Fibroblast of skin of back (primary cell): ENCODE measurements at places on chromosomes 11 and 22.
A peak's percentile ranks its signal among the peaks of the same experiment; 100 is the strongest.

DNA sequence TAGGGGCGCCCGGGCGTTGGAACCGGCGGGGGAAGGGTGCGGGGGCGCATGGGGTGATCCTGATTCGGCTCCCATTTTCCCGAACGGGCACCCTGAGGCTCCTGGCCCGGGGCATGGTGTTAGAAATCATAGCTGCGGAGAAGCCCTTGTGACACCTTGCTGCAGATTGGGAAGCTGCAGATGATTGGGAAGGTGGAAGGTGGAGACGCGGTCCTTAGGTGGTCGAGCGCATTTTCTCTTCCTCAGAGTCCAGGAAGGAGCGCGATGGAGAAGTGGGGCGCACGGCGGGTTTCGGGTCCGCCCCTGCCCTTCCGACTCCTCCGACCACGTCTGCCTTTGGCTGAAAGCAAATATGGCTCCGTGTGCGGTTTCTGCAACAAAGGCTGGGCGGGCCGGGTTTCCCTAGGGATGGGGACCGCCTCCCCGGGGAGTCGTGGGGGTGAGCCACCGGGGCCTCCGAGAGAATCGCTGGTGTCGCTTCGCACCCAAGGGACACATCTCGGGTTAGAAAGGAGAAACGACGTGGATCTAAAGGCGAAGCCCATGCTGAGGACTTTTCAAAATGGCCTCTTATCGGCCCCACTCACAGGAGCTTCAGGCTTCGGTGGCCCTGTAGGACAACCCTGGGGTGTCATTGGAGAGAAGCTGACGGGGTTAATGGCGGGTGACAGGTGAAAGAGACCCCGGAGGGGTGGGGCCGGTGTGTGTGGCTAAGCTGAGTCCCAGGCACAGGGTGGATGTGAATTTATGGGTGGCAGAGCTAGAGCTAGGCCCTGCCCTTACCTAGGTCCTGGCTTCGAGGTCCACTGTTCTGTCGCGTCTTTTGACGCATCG is 707 bp upstream of the FTH1 start:
- no peak for DNase-seq

- no peak for DNase-seq
Measured at GRCh38 chr22:25839755-25840154, 97.8 kb downstream of the MYO18B start.

DNA sequence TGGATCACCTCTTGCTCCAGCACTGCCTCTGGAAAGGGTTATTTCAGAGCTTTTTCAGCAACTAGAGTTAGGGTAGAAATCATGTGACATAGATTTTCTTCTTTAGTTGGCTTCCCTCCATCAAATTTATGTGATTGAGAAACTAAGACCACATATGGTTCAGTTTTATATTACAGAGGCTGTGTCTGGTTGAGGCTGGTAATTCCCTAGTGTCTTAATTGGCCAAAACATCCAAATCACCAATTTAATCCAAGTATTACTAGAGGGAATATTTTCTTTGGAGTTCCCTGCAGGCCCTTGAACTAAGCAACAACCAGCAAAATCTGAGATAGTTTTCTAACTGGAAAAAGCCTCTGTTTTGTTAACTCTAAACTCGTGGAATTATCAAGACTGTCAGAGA is 136.3 kb downstream of the ARHGAP42 start:
- no peak for DNase-seq

- peak; percentile 91 for DNase-seq
Measured at GRCh38 chr11:126929179-126930061, 71.2 kb downstream of the KIRREL3 start.

DNA sequence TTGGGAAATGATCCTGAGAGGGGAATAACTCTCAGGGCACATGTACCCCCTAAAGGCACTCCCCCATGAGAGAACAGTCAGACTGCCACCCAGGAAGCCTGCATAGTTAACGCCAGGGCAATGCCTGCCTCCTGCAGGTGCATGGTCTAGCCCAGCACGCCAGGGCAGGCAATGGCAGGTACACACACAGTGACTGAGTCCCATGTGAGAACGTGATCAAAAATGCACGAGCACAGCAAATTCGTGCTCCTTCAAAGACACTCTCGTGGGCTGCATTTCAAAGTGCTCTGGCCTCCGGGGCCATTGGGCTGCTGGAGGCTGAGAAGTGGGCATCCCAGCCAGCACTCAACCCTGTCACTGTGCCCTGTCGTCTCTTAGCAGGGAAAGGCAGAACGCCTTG is 79.7 kb downstream of the SHANK2 start:
- DNase-seq: no peak

DNA sequence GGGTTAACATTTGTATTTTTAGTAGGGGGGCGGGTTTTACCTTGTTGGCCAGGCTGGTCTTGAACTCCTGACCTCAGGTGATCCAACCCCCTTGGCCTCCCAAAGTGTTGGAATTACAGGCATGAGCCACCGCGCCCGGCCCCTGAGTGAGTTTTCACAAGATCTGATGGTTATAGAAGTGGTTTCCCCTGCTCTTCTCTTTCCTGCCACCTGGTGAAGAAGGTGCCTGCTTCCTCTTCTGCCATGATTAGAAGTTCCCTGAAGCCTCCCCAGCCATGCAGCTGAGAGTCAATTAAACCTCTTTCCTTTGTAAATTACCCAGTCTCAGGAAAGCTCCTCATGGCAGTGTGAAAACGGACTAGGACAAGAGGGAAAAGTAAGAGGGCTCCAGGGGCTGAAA is 259.1 kb upstream of the PLET1 start:
- no peak for DNase-seq

GRCh38 chr11:62512961-62513360 is 33.6 kb downstream of the AHNAK start:
- DNase-seq: no peak

DNA sequence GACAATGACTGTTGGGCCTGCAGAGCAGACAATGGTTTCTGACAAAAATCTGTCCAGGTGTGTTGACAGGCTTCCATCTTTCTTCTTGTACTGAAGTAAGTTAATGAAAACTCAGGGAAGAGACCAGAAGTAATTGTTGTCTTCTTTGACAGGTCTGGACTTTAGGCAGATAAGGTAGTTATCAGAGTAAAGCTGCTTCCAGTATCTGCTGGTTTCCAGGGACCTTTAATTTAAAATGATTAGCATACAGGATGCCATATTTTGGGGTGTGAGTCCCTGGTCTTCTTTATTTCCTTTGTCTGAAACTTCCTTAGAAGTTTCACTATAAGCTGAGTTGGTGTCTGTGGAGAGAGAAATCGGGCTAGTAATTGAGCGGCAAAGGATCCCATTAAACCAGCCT is 1.4 kb downstream of the TMX2 start:
- DNase-seq: no peak

GRCh38 chr11:103978616-103979595 is 57.5 kb upstream of the DDI1 start:
- no peak for DNase-seq

GRCh38 chr11:95335989-95336388 is 105.0 kb upstream of the SESN3 start:
- peak; percentile 19 for DNase-seq

DNA sequence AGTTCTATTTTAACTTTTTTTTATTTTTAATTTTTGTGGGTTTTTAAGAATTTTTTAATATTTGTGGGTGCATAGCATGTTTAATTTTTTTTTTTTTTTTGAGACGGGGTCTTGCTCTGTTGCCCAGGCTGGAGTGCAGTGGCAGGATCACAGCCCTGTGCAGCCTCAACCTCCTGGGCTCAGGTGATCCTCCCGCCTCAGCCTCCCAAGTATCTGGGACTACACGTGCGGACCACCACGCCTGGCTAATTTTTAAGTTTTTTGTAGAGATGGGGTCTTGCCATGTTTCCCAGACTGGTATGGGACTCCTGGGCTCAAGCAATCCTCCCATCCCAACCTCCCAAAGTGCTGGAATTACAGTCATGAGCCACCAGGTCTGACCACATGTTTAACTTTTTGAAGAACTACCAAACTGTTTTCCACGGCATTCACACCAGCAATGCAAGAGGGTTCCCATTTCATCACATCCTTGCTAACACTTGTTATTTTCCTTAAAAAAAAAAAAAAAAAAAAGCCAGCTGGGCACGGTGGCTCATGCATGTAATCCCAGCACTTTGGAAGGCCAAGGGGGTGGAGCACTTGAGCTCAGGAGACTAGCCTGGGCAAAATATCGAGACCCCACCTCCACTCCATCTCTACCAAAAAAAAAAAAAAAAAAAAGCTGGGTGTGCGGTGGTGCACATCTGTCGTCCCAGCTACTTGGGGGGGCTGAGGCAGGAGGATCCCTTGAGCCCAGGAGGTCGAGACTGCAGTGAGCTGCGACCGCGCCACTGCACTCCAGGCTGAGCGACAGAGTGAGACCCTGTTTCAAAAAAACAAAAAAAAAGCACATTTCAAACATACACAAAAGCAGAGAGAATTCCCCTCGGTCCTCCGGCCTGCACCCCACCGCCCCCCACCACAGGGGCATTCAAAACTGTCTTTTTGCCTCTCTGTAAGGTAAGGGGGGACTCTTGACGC is 16.7 kb upstream of the TXNRD2 start:
- peak; percentile 28 for DNase-seq

DNA sequence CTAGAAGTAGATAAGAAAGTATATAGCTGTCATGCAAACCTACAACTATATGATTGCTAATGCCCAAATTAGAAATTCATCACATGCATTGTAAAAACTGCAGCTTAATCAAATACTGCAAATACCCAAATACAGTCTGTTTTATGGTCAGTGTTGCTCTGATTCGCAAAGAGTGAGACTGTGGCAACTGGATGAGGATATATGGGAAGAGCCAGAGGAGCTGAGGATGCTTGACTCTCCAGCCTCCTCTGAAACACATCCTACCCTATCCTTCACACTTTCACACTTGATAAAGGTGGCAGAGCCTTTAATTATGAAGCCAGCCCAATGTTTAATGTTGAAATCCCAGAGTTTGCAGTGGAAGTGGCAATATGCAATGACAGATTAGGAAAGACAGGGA is 21.9 kb upstream of the OR2AT4 start:
- no peak for DNase-seq

DNA sequence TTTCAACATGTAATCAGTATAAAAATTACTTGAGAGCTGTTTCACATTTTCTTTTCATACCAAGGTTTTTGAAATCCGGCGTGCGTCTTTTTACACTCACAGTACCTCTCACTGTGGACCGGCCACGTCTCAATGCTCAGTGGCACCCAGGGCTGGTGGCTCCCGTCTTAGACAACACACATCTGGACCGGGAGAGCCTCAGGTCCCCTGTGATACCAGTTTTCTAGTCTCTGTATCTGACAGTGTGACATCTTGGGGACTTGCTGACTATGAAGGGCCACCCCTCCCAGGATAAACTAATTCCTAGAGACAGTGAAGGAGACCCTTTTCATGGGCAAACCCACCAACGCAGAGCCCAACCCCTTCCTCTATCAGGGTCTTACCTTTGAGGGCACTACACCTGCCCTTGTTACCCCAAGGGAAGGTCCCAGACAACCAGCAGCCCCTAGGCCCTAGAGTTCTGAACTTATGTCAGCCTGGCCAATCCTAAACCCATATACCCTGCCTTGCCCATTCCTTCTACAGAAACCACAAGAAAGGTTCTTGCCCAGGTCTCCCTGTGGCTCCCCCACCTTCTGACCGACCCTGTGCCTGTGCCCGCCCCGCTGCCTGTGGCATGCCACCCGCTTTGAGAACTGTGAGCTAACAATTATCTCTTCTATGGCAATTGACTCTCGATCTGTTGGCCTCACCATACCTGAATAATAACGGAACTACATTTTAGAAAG is 6.1 kb upstream of the ASCL2 start:
- no peak for DNase-seq

DNA sequence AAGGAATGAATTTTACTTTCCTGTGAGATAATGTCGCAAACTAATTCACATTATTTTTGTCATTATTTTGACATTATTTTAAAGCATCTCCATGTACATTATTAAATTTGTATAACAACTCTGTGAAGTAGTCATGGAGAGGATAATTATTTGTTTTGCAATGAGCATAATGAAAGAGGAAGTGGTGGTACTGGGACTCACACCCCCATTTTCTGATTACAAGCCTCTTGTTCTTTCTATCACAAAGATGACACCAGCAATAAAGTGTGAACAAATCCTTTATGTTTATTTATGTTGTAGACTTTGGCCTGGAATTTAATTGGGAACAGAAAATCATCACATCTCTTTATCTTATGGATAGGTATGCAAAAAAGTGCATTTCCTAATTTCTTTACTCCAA is 522.6 kb downstream of the TMEM135 start:
- no peak for DNase-seq

GRCh38 chr11:76698321-76699043 is 27.9 kb upstream of the LRRC32 start:
- peak; percentile 8 for DNase-seq

- DNase-seq: no peak
Measured at GRCh38 chr11:73576185-73576614, 21.7 kb downstream of the FAM168A start.

DNA sequence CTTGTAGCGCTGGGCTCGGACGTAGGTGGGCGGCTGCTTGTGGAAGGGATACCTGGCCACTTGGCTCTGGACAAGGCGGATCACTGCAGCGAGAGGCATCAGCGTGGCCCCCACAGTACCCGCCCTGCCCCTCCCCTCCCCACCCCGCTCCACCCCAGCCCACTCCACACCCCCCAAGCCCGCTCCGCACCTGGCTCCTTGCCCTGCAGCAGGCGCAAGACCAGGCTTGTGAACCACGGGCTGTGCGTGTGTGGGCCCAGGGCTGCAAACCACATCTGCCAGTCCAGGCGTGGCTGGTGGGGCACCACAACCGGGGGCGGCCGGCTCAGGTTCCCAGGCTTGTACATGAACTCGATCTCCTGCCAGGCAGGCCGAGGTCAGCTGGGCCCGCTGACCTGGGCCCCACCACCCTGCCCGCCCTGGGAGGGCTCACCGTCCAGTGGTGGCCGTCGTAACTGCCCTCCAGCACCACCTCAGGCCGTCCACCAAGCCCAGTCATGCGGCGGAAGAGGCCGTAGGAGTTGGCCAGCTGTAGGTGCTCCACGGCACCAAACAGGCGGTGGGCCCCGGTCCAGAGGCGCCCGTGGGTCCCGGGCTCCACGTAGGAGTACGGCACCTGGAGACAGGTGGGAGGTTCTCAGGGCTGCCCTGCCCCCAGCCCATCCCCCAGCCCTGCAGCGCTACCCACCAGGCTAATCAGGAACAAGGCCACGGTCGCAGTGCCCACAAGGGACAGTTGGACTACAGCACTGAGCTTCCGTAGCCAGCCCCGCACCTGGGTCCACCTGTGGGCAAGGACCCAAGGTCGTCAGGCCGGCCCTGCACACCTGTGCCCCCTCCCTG is 2.9 kb downstream of the LMF2 start:
- DNase-seq: no peak

DNA sequence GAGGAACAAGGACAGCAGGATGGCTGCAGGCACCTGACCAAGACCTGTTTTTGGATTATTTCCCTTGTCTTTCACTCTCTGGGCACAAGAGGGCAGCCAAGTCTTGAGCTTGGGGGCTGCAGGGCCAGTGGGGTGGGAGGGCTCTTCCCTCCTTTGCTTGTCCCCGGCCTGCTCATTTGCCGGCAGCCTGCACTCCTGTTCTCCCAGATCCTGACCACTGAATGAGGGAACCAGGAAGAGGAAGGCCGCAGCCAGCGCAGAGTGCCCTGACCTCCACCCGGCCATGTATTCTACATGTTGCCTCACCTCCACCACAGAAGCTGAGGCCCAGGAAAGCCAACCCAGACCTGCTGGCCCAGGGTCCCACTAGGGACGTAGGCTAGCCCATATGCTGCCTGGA is 15.5 kb upstream of the NNMT start:
- peak; percentile 85 for DNase-seq

GRCh38 chr11:29527391-29527936 is 489.4 kb downstream of the KCNA4 start:
- peak; percentile 53 for DNase-seq

GRCh38 chr11:36469063-36469462 is 41.0 kb downstream of the TRAF6 start:
- DNase-seq: peak; percentile 65
